ENCODE measurements at places on chromosomes 6 and 20.
A peak's percentile ranks its signal among the peaks of the same experiment; 100 is the strongest.

GRCh38 chr6:149060300-149060984 lies 257.1 kb upstream of the TAB2 start:
- DNase-seq, result peak; percentile 31

DNA sequence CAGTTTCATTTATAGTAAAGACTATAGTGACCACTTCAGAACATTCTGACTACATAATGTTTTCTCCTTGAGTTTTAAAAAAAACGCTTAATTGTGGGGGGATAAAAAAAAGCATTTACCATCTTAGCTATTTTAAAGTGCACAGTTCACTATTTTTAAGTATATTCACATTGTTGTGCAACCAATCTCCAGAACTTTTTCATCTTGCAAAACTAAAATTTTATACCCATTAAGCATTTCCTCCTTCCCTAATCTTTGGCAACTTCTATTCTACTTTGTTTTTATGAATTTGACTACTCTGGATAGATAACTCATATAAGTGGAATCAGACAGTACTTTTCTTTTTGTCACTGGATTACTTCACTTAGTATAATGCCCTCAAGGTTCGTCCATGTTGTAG lies 62.3 kb downstream of the FKBP5 start:
- no peak for DNase-seq

DNA sequence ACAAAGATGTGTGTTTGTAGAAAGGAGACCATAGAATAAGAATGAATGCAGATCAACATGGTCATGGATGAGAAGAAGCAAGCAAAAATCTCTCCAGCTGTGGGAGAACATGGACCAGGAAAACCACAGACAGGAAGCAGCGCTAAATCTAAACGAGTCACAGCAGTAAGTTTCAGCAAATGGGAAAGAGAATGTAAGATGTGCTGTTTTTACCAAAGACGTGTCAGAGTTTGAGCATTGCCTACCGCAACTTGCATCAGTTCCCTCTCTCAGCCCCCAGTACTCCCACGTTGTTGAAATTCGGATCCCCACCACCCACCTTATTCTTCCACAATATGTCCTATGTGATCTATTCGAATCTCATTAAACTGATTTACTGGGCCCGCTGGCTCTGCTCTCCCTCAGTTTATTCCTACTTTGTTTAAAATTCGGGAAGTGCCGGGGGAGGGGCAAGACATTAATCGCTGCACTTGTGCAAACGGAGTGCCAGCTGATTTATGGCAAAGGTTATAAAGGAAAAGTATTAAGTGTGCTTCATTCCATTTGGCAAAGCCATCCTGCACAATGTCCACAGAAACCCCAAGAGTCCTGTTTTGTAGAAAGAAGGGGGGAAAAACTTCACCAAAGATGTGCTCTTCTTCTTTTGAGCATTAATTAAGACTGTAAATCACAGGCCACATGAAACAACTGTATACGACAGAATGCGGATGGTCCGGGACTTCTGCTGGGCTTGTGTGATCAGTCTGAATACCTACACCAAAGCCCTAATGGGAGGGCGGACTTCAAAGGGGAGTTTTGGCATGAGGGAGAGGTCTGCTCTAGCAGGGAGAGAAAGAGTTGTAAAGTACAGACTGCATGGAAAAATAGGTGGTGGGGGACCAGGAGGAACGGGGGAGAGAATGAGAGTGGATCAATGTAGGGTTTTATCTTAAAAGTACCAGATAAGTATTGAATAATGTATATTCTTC lies 59.1 kb upstream of the PRDM1 start:
- no peak for DNase-seq

DNA sequence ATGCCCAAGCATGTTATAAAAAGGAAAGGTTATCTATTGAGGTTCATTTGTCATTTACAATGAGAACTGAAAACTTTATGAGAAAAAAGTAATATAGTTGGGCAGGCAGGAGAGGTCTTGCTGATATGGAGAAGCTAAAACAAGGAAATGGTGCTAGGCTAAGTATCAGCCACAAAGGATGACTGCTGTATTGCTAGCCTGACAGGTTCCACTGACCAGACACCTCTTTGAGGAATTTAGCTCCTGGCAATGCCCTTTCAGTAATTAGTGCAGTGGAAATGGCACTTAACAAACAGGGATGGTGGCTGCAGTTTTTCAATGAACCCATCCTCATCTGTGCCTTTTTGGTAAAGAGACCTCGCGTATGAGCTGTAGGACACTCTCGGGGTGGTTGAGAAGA lies 284.4 kb downstream of the ZFAND3 start:
- DNase-seq, result no peak

DNA sequence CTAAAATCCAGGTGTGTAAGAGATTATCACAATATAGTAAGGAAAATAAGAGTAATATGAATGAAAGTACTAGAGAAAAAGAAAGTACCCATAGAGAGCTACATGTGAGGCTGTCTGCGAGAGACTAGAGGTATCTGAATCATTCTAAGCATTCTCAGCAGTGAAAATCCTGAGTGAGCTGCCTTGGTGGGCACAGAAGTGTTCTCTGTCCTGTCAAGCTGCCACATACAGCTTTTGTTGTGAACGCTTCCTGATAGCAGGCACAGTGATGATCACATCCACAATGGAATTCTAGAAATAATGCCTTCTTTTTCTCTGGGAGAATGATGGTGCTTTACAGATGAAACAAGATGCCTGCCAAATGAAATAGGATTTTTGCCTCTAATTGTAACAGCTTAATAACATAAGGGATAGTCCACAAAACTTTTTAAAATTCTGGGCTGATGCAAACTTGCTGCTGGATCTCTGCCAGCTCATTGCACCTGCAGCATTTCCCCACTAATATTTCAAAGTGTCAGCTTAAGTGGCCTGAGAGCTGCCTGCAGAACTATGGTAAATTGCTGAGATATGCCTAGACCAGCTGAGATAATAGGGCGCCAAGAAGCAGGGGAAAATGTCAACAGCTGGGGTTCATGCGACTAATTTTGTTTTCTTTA lies 620.5 kb downstream of the DOK5 start:
- no peak for DNase-seq

DNA sequence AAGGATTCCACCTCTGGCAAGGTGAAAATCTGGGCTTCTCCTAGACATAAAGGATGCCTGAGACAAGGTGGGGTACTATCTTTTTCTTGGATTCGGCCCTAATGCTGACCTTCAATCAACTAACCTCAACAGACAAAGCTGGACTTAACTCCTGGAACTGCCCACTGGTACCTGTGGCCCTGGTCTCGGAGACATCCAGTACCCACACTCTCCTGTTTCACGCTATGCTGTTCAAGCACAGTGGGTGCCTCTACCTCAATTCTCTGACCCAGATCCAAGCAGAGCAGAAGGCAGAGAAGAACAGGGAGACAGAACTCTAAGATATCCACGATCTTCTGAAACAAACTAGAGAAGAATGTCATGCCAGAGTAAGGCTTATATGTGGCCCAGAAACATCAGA lies 189.8 kb upstream of the FOXQ1 start:
- no peak for DNase-seq

DNA sequence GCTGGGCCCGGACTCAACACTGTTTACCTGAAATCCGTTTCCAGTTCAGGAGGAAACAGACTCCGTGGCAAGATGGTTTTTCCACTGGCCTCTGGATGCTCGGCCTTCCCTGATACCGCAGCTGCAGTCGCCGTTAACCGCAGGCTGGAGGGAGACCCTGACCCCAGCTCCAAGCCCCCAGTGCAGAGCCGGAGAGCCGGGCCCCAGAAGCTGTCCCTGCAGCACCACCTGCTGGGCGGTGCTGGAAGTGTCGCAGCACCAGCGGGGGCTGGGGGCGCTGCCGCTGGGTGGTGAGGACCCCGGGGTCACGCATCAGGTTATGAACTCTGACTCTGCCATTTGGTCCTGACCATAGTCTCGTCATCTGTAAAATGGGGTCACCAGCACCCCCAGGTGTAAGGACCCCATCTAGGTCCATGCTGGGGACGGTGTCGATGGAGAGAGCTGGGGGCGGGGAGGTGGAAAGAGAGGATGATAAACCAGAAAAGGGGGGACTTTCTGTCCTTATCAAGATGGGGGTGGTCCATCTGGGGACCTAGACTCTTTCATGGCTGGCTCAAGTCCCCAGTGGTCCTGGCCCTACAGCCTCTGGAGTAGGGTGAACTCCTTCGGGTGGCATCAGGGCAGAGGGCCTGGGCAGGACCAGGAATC lies 20.8 kb upstream of the CHRNA4 start:
- no peak for DNase-seq

DNA sequence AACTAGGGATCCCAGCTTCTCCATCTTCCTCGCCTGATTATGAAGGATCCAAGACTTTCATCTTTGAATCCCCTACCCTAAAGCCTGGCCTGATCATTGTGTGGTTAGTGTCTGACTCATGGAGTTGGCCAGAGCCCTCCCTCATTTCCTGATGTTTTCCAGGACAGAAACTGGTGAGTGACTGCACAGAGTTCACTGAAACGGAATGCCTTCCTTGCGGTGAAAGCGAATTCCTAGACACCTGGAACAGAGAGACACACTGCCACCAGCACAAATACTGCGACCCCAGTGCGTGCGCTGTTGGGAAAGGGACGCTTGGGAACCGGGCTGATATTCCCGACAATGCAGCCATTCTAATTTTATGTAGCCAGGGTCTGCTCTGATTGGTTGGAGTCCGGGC lies 4.0 kb downstream of the CD40 start:
- DNase-seq, result no peak

DNA sequence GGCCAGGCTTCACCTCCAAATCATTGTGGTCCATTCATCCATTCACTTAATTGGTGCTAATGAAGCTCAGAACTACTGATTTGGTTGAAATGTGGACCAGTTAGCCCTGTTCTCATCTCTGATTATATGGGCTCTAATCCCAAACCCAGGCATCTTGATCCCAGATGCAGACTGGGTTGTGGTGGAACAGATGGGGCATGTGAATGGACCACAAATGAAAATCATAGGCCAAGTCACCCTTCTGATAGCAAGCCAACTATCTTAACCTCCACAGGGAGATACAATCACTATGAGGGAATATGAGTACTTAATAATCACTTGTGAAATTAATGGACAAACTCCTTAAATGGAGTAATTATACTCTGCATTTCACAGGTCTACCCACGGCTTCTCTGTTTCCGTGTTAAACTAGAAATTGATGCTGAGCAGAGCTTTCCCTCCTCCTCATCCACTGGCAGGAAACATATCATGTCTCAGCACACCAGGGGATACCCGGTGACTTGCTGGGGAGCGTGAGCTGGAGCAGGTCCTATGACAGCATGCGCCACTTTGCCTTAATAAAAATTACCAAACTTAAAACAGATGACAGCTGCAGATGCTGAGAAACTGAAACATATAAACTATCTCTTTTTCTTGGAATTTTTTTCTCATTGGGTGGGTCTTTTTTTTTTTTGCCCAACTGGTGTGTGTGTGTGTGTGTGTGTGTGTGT lies 108.8 kb upstream of the HEY2 start:
- DNase-seq, result no peak

DNA sequence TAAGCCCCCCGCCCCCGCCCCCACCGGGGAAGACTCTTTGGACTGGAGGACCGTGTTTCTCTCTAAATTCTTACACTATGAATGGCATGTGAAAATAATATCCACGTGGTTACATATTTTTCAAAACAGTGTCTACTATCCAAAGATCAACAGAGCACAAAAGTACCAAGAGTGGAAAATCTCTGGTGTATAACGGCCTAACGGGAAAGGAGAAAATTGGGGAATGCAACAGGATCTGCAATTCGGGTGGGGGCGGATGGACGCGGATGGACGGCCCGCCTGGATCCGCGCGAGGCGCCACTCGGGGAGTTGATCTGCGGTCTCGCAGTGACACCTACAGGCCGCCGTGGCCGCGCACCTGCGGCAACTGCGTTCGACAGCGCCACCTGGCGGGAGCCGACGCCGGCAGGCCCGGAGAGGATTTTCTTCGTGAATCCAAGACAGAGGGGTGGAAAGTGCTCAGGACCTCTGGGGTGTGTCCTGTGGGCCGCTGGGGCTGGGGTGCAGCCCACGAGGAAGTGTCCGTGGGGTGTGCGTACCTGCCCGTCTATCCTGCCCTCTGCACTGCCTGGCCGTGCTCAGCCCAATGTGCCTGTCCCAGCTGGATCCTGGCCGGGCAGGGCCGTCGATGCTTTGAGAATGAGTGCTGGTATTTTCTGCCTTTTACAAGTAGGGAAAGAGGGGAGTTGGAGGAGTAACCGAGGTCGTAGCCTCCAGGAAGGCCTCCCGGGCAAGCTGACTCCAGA lies 18.6 kb downstream of the ANKRD60 start:
- DNase-seq, result peak; percentile 72

DNA sequence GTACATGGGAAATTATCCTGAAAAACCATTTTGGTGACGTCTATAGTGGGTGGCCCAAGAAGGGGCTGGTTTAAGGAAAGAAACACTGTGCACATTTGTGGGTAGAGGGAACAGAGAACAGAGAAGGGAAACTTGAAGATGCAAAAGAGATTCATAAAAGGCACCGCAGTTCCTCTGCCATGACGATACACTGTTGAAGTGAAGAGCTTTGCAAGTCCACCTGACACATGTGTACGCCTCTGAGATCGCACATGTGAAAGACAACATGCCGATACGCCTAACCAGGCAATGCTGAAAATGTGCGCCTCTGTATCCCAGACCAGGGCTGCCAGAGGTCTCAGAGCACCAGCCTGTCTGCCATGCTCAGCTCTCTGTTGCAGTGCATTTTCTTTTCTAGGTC lies 180.9 kb downstream of the KIF16B start:
- no peak for DNase-seq

GRCh38 chr6:7100072-7100752 lies 7.5 kb upstream of the RREB1 start:
- DNase-seq, result no peak

DNA sequence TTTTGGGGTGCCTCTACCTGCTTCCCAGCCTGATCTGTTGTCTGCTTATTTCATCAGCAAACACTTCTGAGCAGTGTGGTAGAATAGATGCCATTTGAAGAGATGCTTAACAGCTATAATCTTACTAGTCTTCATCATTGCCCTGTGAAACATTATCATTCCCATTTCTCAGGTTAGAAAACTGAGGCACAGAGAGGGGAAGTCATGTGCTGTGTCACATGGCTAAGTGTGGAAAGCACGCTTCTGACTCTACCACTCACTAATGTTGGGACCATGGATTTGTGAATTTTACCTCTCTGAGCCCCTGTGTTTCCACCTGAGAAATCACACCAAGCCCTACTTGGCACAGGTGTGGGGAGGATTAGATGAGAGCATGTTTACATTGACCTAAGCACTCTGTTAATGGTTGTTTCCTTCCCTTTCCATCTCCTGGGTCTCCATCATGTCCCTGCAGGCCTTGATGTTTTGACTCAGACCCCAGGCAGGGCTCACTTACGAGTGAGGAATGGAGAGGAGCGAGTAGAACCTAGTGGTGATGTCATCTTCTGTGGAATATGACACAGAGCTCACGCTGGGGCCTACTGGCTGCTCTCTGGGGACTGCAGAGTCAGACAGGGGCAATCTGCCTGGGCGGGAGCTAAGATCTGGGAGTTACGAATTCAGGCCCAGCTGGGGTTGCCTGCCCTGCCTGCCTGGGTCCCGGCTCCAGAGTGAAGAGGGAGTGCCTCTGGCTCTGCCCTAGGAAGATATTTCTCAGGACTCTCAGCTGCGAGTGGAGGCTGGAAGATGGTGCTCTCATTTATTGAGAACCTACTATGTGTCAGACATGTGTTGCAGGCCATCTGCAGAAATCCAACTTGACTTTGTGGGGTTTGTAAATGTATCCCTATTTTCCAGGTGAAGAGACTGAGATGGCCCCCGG lies 64.3 kb downstream of the CDH22 start:
- no peak for DNase-seq

- DNase-seq, result no peak
These were observed 87.1 kb upstream of the TNFAIP3 start for GRCh38 chr6:137779982-137780381.

GRCh38 chr6:140850438-140850837 lies 1282.3 kb upstream of the GJE1 start:
- DNase-seq, result no peak

- DNase-seq, result no peak
These were observed 66.9 kb downstream of the TOX2 start for GRCh38 chr20:43981540-43981939.
